ENCODE measurements at places on chromosomes 2 and 18. TPM values are rescaled to one million over a fixed set of nuclear protein-coding genes. Genes with fewer than 3 reads are reported as not detected.
A peak's percentile ranks its signal among the peaks of the same experiment; 100 is the strongest.

- DNase-seq: no peak
Measured at GRCh38 chr2:20450201-20450999, 3.5 kb downstream of the RHOB start.

- no peak for DNase-seq
Measured at GRCh38 chr2:137202318-137202717, 437.0 kb downstream of the THSD7B start.

DNA sequence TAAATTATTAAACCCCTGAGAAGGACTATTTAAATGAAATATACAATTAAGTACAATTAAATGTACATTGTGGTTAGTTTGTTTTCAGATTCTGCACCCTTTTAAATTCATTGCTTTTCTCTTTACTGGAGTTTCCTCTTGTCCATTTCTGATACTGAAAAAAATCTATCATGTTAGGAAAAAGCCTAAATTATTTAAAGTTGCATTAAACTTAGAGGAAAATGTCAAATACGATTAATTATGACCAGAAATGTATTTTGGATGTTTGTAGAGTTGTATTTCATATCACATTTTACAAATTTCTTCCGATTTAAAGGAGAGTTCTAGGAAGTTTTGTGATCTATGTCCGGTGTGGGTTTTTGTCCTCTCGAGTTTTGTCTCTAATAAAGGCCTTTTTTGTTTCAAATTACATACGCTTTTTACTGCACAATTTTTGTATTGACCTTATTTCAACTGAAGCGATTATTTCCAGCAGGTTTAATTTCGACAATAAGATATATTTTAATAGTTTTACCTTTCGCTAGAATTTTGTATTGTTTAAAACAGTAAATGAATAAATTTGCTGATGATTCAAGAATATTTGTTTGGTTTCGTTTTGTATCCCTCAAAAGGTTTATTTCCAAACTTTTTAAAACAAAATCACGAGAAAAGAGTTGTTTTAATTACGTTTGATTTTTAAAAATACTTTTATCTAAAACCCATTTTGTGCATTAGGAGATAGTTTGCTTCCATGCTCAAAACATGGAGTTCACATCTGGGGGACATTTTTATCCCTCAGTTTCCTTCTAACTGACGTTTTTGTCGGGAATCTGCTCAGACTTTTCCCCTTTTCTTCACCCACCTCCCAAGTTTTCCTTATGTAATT is 3.3 kb upstream of the SATB2 start:
- DNase-seq: no peak

DNA sequence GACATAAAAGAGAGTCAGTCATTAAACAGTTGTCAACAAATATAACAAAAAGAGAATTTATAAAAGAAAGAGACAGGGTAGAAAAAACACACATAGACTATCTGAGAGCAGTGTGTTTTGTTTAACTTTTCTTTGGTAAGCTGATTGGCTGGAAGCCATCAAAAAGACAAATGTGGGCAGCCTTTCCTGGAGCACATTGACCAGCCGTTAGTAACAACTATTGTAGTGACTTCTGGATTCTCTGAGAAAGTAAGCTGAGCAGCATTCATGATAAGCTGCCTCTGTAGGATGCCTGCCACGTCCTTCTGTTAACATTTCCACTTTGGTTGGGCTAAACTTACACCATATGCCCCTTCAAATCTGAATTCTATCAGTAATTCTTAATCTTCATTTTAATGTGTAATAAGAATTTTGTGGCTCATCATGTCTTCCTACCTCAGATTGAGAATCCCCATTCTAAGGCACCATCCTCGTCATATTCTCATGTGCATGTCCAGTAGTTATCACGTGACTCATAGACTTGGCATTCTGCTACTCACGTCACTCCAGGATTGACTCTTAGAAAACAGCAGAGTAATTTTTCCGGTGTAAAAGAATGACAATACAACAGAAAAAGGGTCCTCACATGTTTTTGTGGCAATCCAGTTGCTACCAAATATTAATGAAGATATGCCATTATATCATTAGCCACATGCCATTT is 43.4 kb upstream of the DNAJC10 start:
- DNase-seq: no peak

- no peak for DNase-seq
Measured at GRCh38 chr2:174383796-174384195, 11.7 kb upstream of the SCRN3 start.

DNA sequence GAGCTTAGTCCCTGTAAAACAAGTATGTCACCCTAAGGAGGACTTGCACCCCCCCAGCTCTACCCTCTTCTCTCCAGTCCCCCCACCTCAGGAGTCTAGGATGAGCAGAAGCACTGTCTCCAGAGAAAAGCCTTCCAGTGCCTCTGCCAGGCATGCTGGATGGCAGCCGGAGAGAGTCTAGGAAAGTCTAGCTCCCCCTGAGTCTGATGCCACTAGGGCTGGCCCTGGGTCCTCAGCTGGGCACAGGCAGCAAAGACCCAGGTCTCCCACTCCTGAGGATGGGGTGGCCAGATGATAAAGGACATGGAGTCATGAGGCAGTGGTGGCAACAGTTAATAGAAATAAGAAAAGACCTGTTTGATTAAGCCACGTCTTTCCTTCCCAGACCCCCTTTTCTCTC is 225.6 kb downstream of the CYP26B1 start:
- no peak for DNase-seq

- no peak for DNase-seq
Measured at GRCh38 chr2:47011696-47012095, 96.1 kb upstream of the MCFD2 start.

- DNase-seq: no peak
Measured at GRCh38 chr18:28793901-28794300, 617.0 kb upstream of the CDH2 start.

DNA sequence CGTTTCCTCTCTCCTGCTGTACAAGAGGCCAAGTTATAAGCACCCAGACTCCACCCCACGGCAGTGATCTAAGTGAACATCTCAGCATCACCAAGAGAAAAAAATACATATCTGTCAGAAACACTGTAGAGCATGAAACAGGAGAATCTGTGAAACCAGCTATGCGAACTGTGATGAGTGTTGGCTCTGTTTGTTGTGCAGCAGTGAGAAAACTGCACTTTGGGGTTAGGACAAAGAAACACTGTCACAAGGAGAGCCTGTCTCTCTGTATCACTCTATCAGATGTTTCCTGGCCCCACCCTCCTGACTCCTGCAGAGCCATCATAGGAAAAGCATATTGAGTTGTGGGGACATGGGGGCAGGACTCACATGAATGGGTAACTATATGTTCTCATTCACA is 87.1 kb downstream of the LAMA3 start:
- DNase-seq: no peak

DNA sequence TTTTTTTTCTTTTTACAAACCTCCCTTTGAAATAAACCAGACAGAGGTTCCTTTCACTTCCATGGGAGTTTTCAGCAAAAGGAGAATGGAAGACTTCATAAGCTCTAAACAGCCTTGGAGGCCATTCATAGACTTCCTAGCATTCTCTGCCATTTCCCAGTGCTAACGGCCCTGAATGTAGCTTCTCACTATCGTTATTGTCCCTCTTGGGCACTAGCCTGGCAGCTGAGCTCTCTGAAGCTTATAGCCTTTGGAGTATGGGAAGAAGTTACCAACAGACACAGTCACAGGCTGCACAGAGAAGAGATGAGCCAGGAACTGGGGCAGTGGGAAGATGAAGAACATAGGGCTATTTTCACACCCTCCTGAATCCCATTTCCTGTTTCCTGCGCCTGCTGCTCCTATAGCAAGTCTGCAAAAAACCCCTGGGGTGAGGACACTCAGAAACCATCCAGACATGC is 29.1 kb upstream of the EPC2 start:
- no peak for DNase-seq

DNA sequence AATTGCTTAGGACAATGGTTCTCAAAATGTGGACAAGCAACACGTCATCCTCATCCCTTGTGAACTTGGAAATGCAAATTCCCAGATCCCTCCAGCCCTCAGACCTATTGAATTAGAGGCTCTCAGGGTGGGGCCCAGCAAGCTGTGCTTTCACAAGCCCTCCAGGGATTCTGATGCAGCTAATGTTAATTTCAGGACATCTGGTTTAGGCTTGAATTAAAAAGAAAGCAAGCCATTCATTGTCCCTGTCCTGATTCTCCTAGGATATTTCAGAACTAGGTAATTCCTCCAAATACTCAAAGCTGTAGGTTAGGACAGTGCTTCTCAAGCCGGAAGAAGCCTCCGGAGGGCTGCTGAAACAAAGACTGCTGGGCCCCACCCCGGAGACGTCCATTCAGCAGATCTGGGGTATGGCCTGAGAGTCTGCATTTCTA is 26.0 kb upstream of the GLI2 start:
- no peak for DNase-seq

GRCh38 chr2:205996161-205996560 is 89.8 kb downstream of the INO80D start:
- DNase-seq: no peak

DNA sequence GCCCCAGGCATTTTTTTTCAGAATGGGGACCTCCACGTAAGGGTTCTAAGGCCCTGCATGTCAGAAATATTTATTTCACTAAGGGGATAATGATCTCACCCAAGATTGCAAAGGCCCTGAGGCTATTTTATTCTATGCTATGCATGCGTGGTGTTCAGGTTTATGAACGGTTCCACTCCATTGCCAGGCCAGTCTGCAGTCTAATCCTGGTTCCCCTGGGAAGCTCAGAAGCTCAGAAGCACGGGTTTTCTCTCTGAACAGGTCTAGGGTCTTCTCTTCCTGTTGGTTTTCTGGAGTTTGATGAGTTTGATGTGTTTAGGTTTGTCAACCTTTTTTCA is 256.4 kb upstream of the PXDN start:
- DNase-seq: no peak

DNA sequence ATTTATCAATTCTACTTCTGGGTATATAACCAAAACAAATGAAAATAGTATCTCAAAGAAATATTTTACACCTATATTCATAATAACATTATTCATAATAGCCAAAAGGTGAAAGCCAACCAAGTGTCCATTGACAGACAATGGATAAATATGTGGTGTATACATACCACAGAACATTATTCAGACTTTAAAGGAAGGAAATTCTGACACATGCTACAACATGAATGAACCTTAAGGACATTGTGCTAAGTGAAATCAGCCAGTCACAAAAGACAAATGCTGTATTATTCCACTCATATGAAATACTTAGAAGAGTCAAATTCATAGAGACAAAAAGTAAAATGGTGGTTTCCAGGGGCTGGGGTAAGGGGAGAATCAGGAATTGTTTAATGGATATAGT is 370.5 kb upstream of the CHAC2 start:
- no peak for DNase-seq

DNA sequence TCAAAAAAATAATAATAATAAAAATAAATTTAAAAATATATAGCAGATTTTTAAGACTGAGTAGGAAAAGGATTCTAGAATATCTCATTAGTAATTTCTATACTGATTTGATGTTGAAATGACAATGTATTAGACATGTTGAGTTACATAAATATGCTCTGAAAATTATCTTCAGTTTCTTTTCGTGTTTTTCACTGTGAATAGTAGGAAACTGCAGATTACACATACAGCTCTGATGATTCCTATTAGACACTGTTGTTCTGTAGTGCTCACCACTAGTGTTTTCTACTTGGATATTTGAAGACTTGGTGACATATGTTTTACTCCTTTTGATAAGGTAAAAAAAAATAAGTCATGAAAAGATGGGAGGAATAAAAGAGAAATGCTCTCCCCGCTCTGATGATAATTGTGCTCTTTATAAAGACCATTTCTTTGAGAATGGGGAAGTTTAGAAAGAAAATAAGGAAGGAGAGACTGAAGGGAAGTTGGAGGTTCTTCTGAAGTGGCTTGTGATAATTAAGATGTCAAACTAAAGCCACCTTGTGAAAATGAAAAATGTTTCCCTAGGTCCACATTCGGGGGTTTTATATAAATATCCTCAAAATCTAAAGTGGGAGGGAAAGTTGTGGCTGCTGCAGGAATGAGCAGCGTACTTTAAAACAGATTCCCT is 52.9 kb downstream of the SLC9A2 start:
- no peak for DNase-seq

DNA sequence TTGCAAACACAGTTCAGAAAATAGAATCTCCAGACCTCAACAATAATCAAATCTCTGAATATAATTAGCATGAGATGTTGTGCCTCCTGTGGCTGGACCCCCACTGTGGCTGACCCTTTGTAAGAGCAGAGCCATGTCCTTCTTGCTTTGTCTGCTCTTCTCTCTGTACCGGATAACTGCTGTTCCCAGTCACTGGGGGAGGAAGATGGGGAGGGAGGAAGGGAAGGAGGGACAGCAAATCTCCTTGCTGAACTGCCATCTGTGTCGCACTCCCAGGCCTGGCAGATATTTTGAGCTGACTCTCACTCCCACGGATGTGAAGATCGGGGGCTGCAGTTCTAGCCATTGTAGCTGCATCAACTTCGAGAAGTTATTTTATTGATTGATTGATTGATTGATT is 319.0 kb upstream of the CXCR4 start:
- DNase-seq: no peak

DNA sequence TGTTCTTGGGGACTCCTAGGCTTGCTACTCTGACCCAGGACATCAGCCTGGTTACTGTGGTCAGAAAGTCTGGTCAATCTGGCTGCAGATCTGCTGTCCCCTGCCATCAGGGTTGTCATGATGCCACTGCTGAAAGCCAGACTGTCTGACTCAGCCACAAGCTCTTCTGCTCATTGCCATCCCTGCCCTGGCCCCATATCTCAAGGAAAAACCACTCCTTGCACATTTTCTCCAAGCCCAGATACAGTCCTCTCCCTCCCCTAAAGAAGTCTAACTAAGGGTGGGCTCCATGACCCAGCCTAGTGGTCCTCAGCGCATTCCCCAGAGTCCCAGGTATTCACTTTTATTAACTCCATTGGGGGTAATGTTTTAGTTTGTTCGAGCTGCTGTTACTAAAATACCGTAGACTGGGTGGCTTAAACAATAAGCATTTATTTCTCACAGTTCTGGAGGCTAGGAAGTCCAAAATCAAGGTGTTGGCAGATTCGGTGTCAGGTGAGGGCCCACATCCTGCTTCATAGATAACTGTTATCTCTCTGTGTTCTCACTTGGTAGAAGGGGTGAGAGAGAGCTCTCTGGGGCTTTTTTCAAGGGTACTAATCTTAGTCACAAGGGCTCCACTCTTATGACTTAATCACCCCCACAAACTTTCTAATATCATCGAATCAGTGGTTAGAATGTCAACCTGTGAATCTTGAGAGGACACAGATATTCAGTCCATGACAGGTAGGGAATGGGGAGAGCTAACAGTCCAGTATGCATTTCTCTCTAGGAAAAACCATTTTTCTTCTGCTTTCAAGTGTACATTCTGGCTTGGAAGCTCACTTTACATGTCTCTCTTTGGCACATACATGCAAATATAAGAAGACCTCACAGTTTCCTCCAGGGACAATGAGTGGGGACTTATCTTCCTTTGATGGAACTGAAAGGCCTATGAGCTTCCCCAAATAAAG is 94.8 kb upstream of the CXCR4 start:
- DNase-seq: peak; percentile 22

Gene ANKRD36
- 11.4 TPM for polyA plus RNA-seq

Gene TUBA4B
- polyA plus RNA-seq: not detected

Gene AGXT
- not detected for polyA plus RNA-seq

Gene TTN
- 3.1 TPM for polyA plus RNA-seq

Gene EN1
- not detected for polyA plus RNA-seq

Gene APCDD1
- polyA plus RNA-seq: not detected

Gene CERKL
- polyA plus RNA-seq: 4.5 TPM
